Esophagus mucosa (tissue), 1 donor: ENCODE measurements at places on chromosomes 7 and 10.

DNA sequence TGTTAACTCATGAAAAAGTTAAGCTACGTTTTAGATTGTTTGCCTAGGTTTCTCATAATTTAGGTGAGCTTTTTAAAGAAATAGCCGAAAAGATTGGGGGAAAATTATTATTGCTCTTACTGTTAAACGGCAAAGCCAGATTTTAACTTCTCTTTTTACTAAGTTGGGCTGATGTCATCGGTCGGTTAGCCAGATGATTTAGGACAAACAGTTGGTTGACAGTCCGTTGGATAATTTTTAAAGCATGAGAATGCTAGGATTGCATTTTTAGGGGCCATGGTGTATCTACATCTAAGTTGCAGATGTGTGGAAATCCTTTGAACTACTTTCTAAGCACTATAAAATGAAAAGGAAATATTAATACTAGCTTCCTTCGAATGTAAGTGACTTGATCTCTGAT, 280.9 kb upstream of the AKR1E2 start:
- ATAC-seq, result no peak

DNA sequence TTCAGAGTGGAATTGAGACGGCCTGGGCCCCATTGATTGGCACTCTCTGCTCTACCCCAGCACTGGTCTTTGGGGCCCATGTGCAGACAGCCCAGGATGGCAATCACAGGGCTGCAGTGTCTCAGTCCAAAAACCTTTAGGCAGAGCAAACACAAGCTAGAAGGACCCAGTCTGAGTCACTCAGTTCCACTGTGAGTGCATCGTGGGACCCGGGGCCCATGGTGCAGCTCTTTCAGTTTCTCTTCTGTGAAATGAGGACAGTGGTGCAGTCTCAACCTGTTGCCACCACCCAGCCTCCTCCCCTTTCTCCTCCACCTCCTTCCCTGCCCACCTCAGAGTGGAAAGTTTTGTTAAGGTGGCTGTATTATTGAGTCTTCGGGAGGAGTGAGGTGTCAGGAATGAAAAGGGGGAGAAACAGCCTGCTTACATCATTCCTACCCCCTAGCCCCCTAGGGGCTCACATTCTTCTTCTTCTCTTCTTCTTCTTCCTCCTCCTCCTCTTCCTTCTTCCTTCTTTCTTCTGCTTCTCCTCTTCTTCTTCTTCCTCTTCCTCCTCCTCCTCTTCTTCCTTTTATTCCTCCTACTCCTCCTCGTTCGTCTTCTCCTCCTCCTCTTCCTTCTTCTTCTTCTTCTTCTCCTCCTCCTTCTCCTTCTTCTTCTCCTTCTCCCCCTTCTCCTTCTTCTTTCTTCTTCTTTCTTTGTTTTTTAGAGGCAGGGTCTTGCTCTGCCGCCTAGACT, 19.5 kb upstream of the CARD11 start:
- no peak for ATAC-seq

- no peak for ATAC-seq
Observed at GRCh38 chr7:159084069-159084801, 60.4 kb downstream of the VIPR2 start.

- ATAC-seq, result peak; percentile 71
Observed at GRCh38 chr7:151782598-151783448, 94.1 kb downstream of the PRKAG2 start.

DNA sequence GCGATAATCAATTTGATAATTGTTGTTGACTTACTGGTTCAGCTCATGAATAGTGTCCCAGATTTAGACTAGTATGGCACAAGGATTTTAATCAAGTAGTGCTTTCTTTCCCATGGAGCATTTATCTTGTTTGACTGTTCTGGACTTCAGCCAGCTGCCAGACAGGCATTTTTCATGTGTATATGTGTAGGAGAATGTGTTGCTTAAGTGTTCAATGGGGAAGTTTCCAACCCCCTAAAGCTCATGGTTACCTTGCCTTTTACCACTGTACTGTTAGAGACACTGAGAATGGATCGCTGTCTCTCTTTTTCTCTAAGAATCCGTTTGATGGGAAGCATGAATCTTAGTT, 103.9 kb downstream of the LRRC4 start:
- ATAC-seq, result no peak

- peak; percentile 86 for ATAC-seq
Observed at GRCh38 chr10:63586043-63586442, 64.8 kb downstream of the REEP3 start.

DNA sequence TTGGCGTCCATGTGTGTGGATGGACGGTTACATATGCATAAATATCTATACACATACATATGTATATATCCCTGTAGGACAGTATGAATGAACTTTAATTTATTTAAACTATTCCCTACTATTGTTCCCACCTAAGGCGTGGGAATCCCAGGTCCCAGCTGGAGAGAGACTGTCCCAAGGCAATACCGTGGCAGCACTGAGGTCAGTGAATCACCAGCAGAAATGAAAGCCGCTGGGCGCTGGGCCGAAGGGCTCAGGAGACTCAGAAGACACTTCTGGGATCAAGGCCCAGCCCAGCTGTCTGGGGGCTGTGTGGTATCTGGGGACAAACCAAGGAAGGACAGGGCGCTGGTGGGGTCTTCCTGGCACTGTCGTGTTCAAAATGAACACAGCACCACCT, 49.6 kb upstream of the MYL10 start:
- no peak for ATAC-seq

DNA sequence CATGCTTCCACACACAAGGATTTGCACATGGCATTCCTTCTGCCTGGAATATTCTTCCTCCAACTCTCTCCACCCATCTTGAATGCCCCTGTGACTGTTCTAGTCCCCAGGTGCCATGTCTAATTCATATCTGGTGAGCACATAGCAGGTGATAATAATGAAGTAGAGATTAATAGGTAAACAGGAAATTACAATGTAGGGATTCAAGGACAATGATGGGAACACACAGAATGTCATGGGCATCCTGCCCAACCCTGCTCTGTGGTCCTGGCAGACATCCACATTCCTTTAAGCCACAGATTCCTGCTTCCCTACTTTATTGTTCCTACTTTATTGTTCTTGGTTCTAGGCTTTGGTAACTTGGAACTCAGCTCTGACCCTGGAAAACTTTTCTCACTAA, 115.8 kb downstream of the THSD7A start:
- no peak for ATAC-seq

GRCh38 chr10:14975672-14976273, 16.6 kb downstream of the MEIG1 start:
- ATAC-seq, result no peak

DNA sequence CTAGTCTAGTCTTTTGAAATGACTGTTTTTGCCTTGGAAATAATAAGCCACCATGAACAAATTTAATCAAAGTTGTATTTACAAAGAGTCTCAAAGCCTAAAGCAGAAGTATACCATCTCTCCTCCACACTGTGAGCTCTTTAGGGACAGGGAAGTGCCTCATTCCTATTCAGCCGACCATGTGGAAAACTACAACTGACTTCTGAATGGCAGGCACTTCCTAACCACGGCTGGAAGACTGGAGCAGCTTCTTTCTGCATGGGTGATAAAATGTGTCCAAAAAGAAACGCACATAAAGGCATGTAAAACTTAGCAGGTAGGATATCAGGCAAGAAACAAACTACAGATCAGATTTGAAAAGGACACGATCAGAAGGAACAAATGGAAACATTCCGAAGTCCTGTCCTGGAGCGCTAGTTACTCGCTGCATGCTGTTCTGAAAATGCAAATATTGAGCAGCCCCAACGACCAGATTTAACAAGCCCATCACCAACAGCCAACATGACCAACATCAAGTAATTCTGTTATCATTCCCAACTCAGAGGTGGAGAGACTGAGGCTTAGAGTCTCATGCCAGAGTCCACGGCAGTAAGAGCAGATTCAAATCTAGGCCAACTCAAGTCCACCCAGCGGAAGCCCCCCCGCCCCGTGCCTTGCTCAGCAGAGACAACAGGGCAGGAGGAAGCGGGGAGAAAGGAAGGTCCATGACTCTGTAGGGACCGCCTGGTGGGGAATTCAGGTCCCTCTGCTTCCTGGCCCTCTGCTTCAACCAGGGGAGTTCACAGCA, 26.5 kb downstream of the CTBP2 start:
- ATAC-seq, result no peak

DNA sequence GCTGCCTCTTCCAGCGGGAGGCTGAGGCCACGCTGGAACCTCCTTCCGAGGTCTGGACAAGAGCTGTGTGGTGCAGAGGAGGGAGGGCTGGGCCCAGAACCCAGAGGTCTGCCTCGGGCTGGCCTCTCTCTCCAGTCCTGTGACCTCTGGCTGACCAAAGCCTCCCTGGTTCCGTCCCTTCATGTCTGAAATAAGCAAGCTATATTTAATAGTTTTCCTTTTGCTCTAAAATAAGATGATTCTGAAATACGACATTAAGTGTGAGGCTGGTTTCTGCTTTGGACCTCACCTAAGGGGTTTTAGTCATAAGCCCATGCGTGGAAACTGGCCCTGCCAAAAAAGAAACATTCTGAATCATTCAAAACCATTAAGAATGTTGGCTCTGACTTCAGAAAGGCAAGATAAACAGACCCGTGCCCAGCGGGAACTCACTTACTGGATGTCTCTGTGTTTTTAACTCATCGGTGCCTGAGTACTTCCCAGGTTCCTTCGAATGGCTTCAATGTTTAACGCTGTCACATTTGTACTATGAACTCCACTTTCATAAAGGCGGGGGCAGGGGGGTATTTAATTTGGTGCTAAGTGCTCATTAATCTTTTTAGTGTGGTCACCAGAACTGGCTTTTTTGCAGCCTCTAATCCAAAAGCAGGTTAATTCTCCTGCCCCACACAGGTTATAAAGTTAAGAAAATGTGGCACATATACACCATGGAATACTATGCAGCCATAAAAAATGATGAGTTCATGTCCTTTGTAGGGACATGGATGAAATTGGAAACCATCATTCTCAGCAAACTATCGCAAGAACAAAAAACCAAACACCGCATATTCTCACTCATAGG, 157.5 kb upstream of the KLF14 start:
- ATAC-seq, result peak; percentile 57
